ENCODE measurements at places on chromosomes 4 and X. TPM values are rescaled to one million over a fixed set of nuclear protein-coding genes. Genes with fewer than 3 reads are reported as not detected.

DNA sequence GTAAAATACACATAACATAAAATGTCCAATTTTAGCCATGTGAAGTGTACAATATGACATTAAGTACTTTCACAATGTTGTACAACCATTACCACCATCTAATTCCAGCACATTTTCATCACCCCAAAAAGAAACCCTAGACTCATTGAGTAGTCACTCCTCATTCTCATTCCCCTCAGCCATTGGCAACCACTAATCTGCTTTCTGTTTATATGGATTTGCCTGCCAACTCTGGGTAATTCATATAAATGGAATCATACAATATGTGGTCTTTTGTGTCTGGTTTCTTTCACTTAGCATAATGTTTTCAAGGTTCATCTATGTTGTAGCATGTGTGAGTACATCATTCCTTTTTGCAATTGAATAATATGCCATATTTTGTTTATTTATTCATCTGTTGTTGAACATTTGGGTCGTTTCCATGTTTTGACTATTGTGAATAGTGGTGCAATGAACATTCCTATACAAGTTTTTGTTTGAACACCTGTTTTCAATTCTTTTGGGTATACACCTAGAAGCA, 43.0 kb downstream of the EIF2S3 start:
- no peak for DNase-seq

- DNase-seq = no peak
Observed at GRCh38 chr4:93317057-93317456, 511.5 kb upstream of the ATOH1 start.

DNA sequence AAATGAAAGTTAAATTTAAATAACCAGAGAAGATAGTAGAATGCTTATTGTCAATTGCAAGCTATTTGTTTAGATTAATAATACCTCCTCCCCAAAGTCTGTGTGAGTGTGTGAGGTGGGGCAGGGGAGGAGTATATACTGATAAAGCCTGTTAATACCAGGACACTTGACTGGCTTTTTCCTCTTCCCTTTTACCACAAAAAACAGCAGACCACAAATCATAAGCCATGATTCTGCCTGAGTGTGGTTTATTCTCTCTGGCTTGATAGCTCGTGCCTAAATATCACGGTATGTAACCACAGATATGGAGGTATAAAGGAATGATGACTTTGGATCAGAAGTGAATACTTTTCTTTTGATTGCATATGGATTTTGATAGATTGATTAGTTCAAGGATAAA, 21.9 kb upstream of the SCRG1 start:
- no peak for DNase-seq

DNA sequence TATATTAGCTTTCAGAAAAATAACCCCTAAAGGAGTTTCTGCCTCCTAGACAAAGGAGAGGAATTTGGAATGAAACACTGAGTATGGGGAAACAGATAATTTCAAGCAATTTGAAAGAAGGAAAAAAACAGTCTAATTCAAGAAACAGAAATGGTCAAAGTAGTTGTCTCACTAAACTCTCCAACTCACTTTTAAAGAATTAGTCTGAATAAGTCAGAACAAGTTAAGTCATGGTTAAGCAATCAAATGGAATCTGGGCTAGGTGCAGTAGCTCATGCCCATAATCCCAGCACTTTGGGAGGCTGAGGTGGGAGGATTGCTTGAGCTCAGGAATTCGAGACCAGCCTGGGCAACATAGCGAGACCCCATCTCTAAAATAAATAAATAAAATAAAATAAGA, 95.7 kb upstream of the GRIA3 start:
- no peak for DNase-seq

GRCh38 chrX:153495903-153496589, 1.3 kb downstream of the BGN start:
- DNase-seq = no peak

STOX2 gene
- 0.89 TPM for total RNA-seq

- no peak for DNase-seq
Observed at GRCh38 chr4:85423431-85423830, 51.5 kb upstream of the ARHGAP24 start.

GRID2 gene
- not detected for total RNA-seq

- DNase-seq = peak; percentile 62
Observed at GRCh38 chrX:44873415-44874276, 658 bp downstream of the KDM6A start.

DNA sequence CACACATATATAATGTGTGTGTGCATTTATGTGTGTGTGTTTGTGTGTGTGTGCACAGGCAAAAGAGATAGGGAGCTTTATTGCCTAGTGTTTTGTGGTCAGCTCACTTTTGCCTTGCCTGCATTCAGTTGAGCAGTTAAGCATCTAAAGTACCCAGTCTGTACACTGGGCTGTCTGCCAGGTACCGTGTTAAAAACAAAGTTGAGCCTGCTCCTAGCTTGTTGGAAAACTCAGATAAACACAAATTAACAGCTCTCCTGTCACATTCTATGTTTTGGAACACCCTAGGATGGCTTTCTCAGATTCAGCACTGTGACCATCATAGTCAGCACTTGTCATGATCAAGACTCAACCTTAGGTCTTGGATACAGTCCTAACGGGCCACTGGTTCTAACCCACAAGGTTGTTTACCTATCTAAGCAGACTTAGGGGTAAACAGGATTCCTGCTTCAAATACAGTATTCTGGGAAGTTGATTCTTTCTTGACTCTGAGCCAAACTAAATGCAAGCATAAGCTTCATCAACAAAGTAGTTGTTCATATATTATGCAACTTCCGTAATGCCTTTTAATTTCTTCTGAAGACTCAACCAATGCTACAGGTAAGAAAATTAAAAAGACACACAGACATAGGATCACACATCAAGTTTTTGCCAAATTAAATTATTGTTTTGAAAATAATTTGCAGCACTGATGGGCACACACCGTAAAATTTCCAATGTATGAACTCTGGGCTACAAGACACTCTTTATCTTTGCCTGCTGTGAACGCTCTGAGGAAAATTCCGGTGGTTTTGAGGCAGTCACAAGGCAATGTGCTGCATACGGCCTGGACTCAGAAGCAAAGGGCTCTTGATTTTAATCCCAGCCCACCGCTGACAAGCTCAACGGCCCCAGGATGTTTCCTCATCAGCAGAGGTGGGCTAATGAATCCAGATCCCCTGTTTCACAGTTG, 11.3 kb upstream of the CD99 start:
- DNase-seq = no peak

All from colonic mucosa (tissue), 4 donors.